ENCODE measurements at places on chromosomes 7 and 10.

DNA sequence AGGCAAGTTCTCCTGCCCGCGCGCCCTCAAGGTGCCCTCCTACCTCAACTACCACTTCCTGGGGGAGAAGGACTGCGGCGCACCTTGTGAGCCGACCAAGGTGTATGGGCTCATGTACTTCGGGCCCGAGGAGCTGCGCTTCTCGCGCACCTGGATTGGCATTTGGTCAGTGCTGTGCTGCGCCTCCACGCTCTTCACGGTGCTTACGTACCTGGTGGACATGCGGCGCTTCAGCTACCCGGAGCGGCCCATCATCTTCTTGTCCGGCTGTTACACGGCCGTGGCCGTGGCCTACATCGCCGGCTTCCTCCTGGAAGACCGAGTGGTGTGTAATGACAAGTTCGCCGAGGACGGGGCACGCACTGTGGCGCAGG lies 1.4 kb downstream of the FZD1 start:
- no peak for DNase-seq

DNA sequence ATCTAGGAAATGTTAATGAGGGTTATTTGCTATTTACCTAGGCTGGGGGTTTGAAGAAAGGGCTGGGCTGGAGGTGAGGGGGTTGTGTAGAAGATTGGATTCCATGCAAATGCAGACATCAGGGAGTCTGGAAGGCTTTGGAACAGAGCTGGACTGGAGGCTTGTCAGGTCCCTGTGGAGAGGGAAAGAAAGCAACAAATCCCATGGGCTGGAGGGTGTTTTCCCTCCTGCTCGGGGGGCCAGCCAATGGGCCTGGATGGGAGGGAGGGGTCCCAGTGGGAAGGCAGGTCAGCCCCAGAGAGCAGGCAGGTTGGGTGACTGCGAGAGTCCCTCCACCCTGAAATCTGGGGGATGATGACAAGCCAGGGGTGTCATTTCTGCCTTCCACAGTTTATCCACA lies 431.8 kb downstream of the RPS24 start:
- DNase-seq = no peak

DNA sequence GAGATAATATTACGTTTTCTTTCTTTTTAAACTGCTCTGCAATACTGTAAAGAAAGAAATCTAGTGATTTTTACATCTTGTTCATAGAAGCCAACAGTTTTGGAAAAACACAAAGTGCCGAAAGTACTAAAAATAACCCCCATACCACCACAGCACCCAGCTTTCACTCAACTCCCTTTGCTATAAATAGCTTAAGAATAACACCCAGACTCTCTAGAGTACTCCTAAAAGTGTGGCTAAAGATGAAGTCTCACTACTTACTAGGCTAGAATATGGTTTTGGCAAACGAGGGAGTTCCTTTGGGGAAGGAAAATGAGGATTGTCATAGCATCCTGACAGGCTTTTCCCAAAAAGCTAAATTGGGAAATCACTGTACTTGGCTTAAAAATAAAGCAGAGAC lies 151.8 kb upstream of the ANK3 start:
- DNase-seq = no peak

GRCh38 chr7:40009301-40009700 lies 59.2 kb downstream of the CDK13 start:
- DNase-seq = no peak

Measured in fibroblast of upper back skin (primary cell).